ENCODE measurements at places on chromosomes 16 and 17.

DNA sequence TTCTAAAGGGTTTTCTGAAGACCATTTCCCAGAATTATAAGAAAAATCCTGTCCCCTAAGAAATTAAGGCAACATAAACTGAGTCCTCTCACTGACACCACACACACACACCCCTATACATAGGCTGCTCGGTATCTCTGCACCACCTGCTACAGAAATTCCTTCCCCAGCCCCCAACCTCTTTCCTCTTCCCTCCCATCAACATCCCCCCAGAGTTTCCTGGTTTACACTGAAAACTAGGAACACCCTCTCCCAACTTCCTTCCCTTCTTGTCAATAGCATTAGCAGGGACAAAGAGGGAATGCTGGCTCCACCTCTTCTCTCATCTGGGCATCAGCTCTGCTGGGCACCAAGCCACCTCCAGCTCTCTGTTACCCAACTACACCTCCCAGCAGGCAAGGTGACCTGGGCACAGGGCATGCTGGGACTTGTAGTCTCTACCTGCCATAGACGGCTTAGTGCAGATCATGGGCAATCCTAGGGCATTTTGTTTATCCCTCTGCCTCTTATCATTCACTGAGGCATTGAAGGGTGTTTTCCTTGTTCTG, 15.7 kb downstream of the CAVIN1 start:
- DNase-seq = peak; percentile 42

DNA sequence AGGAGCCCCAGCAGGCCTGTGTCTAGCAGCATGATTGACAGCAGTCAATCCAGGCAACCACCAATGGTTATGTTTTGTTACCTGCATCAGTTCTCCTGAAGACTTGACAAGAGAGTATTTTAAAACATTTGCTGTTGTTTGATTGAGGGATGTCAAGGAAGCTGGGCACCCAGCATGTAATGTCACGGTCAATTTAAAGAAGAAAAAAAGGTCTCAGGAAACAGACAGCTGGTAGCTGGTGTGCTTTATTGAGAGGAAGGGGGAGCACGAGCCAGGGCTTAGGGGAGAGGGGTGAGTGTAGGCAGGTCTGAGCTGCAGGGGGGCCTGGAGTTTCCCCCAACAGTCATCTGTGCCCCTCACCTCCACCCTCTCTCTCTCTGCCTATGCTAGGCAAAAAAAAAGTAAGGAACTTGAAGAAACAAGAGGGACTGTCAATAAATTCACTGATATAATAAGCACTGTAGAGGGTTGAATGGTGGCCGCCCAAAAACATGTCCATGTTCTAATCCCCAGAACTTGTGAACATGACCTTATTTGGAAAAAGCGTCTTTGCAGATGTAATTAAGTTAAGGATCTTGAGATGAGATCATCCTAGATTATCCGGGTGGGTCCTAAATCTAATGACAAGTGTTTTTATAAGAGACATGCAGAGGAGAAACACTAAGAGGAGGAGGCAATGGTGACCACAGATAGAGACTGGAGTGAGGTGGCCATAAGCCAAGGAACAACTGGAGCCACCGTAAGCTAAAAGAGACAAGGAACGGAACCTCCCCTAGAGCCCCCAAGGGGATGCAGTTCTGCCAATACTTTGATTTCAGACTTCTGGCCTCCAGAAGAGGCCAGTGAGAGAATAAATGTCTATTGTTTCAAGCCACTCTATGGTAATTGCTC, 14.5 kb downstream of the TSPOAP1 start:
- no peak for DNase-seq

- DNase-seq = no peak
These were observed 574 bp downstream of the MPP3 start for GRCh38 chr17:43832168-43832975.

- no peak for DNase-seq
These were observed 4.9 kb upstream of the ZG16B start for GRCh38 chr16:2825049-2825742.

DNA sequence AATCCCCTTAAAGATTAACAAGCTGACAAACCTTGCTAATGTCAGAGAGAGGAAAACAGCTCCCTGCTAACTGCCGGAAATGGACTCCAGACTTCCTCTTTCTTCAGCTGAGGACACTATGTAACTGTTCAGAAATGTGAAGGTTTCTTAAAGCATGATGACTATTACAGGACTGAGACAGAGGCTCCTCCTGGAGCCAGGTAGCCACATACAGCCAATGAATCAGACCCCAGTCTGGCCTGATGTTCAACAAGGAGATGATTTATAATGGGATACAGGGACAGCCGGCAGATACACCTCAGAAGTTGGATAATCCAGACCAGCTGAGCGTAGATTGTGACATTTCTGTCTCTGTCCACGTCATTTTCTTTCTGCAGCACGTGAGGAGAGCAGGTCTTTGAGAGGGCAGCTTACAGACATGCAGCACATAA, 216.2 kb downstream of the HS3ST3A1 start:
- DNase-seq = no peak

DNA sequence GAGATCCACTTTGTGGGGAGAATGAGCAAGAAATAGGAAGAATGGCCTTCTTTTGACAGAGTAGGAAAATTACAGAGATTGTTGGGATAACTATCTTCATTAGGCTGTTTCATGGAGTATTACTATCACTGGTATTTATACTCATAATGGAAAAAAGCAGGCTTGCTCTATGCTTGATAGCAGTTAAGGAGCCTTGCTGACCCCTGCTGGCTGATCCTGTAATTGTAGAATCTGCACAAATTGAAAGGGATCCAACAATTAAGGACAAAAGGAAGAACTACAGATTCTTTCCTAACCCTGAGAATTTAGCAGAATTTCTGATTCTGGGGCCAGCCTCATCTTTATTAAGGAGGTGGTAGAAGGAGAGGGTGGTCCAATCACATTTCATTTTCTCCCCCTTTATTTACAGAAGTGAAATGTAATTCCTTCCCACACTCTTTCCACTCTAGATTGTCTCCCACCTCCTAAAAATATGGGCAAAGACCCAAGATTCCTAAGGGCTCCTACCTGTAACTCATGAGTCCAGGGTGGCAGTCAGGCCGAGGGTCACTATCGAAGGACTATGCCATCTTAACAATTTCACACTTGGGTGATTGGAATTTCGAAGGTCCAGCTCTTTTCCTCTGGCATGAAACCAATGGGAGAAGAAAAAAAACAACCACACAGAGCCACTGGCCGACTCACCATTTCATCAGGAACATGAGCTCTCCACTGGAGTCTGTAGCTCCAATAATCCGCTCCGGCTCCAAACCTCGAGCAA, 26.3 kb downstream of the NFE2L1 start:
- peak; percentile 51 for DNase-seq

GRCh38 chr17:15351925-15352324, 10.5 kb upstream of the TEKT3 start:
- DNase-seq = no peak

All from stimulated activated CD8-positive, alpha-beta memory T cell treated with anti-CD3 and anti-CD28 coated beads, Interleukin-2, amount 100 ng/mL, for 1 hour (primary cell).